Activated T-helper 1 cell treated with anti-CD3 and anti-CD28 coated beads, Interleukin-2, amount 50 U/mL, for 16 hours (primary cell): ENCODE measurements at places on chromosomes 6 and 20.

DNA sequence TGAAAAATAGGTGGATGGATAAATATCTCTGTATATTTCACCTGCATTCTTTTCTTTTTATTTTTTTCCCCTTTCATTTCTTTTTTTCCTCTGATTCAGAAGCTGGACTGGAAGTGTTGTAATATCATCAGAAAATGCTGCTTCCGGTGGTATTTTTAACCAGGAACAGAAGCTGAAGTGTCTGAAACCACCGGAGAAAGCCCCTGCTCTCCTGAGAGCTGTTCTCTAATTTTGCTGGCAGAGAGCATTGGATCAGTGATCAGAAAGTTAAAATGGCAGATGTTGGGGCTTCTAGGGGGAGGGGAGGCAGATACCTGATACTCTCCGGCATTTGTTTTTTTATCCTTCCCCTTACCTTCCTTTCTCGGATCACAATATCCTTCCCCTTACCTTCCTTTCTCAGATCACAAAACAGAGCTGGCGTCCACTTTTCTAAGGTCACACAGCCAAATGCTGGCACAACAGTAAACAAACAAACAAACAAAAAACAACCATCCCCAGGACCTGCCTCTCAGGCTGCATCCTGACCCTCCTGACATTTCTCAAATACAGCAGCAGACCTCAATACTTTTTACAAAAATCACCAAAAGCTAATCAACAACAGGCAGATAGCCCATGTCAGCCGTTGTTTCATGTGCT, 143.2 kb upstream of the ZNF217 start:
- no peak for DNase-seq

- DNase-seq, result no peak
Measured at GRCh38 chr6:109373762-109374161, 8.5 kb downstream of the CD164 start.

DNA sequence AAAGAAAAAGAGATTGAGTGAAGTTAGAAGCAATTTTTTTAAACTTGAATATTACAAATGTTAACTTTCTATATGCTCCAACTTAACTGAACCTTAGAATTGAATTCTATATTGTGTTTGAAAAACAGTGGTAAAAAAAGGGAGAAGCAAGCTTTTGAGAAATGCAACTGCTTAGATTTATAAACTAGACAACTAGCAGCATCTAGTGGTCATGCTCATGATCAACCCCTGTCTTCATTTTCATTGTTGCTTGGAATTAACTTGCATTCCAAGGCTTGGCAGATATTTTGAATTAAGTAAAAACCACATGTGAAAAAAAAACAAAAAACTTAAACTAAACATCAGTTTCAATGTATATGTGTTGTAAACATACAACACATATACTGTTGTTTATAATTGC, 113.1 kb downstream of the C6orf58 start:
- DNase-seq, result no peak

DNA sequence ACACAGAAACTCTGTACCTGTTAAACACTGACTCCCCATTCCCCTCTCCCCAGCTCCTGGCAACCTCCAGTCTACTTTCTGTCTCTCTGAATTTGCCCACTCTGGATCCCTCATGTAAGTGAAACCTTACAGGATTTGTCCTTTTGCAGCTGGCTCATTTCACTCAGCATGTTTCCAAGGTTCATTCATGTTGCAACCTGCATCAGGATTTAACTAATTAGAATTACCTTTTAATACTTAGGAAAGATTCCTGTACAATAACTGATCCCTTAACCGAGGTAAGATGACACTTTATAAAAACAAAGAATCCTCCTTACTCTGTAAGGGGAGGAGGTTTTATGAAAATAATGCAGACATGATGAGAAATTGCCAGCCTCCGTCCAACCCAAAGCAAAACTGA, 113.1 kb upstream of the MTHFD1L start:
- DNase-seq, result no peak

DNA sequence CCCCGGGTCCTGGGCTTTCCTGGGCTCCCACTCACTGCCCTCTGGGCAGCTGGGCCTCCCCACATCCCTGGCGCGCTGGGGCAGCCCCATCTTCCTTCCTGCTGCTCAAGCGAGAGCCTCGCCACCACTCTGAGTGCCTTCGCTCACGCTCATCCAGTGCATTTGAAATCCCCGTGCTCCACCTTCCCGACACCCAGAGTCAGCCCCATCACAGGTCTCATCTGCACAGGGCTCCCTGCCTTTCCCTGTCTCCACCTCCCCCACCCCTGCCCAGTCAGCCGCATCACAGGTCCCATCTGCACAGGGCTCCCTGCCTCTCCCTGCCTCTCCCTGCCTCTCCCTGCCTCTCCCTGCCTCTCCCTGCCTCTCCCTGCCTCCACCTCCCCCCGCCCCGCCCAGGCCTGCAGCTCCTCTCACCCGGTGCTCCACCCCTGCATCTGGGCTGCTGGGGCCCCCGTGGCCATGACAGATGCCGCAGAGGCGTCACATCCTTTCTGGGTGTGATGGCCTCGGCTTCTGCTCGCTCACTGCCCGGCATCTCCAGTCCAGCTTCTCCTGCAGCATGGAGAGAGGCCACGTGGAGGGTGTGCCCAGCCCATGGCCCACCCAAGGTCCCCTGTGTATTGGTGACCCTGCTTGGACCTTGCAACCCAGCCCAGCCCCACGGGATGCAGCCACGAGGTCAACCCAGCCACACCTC, 9.0 kb upstream of the BHLHE23 start:
- DNase-seq, result no peak

GRCh38 chr6:101762851-101763250, 369.3 kb downstream of the GRIK2 start:
- DNase-seq, result no peak

GRCh38 chr6:21508753-21509152, 84.8 kb upstream of the SOX4 start:
- DNase-seq, result no peak
